ENCODE measurements at places on chromosomes 2 and 18.

DNA sequence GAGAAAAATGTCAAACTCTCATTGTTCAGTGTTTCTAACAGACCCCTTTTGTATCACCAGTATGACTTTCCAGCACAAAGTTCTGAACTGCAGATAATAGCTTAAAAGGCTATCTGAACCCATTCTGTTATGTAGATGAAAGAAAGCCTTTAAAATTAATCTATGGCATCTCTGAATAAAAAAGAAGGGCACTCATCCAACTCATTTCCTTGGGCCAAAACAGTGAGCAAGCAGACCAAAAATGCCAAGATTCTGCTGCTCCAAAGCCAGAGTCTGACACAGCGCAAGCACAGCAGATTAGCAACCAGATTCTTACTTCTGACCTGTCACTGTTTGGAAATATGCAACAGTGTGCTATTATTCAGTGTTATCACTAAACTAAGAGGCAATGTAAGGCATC, 22.6 kb upstream of the ITGA6 start:
- no peak for DNase-seq

DNA sequence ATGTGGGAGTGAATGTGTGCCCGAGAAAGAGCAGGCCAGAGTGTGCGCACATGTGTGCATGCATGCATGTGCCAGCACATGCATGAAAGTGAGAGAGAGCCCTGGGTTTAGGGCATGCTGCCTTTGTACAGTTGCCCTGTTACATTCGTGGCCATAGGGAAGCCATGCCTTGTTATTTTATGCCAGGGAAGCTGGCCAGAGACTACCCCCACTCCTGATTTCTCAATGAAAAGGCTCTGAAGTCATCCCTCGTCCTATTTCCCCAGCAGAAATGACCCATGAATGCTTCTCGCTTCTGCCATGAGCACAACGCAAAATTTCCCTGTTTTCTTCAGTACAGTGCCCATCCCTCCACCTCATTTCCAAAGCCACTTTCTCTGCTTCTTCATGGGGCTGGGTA, 143.0 kb downstream of the CELF4 start:
- no peak for DNase-seq

DNA sequence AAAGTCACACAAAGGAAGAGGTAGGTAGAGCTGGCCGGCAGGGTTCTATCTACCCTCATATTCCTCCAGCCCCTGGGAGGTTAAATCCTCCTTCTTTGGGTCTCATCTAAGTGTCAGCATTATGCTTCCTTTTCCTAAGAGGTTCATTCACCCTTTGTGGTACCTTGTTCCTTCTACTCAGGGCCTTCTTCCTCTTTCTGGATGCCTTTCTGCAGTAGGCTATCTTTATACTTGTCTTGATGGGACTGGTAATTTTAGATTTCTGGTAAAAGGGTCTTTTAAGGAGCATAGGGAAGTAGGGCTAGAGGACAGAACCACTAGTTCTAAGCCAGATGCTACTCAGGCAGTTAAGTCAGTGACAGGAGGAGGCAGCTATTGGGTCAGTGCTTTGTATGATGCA, 13.7 kb upstream of the TNP1 start:
- DNase-seq = no peak

DNA sequence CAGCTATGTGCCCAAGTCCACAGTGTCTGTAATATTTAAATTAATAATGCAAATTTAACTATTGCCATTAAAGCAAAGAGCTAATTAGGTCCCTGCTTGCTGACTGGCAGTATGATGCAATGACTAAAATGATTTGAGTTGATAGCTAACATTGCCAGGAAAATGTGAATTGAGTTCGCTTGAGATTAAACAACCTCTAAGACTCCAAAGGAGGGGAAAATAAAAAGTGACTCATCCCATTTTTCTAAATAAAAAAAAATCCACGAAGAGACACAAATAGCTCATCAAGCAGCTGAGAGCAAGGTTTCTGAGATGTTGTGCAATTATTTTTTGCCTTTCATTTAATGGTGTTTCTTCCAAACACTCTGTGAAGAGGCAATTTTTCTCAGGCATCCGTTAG, 413.0 kb downstream of the MTX2 start:
- DNase-seq = peak; percentile 15

DNA sequence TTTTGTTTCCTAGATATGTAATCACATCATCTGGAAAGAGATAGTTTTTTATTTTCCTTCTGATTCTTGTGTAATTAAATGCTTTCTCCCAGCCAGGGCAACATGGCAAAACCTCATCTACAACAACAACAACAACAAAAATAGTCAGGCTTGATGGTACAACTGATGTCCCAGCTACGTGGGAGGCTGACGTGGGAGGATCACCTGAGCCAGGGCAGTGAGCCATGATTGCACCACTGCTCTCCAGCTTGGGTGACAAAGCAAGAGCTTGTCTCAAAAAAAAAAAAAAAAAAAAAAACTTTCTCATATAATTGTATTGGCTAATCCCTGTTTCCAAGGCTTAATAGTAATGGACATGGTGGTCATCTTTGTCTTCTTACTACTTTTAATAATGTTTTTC, 26.4 kb upstream of the PGAP1 start:
- no peak for DNase-seq

Data from hepatocyte (in vitro differentiated cells).